ENCODE measurements at places on chromosomes 2 and 18. TPM values are rescaled to one million over a fixed set of nuclear protein-coding genes. Genes with fewer than 3 reads are reported as not detected.
A peak's percentile ranks its signal among the peaks of the same experiment; 100 is the strongest.

DNA sequence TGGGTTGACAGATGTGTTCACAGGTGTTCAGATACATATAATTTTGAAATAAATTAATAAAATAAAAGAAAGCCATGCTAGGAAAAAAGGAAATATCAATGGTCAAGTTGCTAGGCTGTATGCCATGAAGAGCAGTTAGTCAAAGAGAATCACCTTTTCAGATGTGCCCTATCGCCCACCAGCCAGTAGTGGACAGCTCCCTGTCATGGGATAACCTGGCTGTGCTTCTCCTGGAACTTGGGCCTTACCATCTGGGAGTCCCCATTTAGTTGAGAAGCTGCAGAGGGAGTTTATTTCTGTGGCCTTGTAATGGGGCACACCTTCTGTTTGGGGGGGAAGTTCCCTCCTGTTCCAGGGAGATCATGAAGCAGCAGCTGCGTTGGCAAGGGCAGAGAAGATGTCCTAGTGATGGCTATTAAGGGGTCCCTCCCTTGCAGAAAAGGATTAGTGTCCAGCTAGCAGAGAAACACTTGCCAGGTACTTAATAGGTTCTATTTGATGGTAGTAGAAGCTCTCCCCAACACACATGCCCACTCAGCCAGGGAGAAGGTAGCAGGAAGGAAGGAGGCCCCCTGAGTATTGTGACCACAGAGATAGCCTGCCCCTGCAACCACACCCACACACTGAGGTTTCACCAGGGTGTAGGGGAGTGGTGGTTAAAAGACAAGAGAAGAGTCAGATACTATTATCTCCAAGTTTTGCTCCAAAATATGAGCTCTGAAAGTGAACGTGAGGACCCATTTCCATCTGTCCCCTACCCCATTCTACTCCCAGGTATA is 117.7 kb downstream of the B3GNT2 start:
- no peak for DNase-seq

FAM237A gene
- not detected for total RNA-seq

GRCh38 chr2:46962751-46963150 is 47.1 kb upstream of the MCFD2 start:
- no peak for DNase-seq

GRCh38 chr2:14752295-14752694 is 119.8 kb downstream of the LRATD1 start:
- no peak for DNase-seq

LRATD1 gene
- 11.4 TPM for total RNA-seq

CTAGE1 gene
- total RNA-seq: not detected

GRCh38 chr2:101956465-101957438 is 35.0 kb upstream of the IL1R2 start:
- no peak for DNase-seq

ATP8B1 gene
- total RNA-seq: 13.1 TPM

- DNase-seq: no peak
These were observed 33.1 kb downstream of the MARCO start for GRCh38 chr2:118975133-118975532.

MAP2 gene
- total RNA-seq: 58.1 TPM

- DNase-seq: no peak
These were observed 135.0 kb downstream of the INHBB start for GRCh38 chr2:120480903-120481445.

DNA sequence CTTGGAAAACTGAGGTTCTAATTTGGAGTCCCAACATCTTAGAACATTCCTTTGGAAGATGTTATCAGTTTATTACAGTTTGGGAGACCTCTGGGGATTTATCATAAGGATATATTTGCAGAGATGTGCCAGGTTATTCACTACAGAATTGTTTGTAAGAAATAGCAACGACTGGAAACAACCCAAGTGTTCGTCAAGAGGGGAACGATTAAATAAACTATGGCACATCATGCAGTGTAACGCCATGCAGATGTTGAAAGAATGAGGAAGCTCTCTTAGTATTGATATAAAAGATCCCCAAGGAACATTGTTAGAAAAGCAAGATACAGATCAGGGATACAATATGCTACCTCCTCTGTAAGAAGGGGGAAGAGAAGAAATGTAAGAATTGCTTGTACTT is 210.6 kb downstream of the TMEM247 start:
- DNase-seq: no peak

- no peak for DNase-seq
These were observed 38.9 kb downstream of the BCL2L11 start for GRCh38 chr2:111159641-111160040.

AUP1 gene
- total RNA-seq: 143 TPM

DNA sequence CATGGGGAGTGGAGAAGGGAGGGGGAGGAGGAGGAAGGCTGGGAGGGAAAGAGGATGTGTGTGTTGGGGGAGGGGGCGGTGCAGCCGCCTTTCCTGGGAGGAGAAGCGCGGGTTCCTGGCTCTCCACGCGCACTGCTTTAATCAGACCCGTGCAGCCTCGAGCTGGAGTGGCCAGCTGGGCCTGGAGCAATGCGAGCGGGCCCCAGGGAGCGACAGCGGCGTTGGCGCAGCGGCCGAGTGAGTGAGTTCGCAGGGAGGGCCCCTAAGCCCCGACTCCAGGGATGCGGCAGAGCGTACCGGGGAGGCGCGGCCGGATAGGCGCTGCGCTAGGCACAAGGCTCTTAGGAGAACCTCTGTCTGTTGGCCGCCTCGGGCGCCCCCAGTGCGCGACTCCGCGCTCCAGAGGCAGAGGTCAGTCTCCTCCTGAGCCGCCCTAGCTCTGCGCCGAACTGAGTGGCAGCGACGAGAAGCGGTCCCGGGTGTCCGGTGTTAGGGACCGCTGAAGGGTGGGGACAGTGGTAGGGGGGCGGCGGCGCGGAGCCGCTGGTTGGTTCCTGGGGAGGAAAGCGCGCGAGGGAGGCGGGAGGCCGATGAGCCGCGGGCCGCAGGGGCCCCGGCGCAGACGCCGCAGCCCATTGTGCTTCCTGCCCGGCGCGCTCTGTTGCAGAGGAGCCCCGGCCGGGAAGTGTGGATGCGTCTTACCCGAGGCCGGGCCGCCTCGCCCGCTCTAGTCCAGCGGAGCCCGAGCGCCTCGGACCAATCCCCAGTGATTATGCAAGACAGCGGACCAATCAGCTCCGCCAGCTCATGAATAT is 455 bp upstream of the DLX1 start:
- DNase-seq: peak; percentile 70

GRCh38 chr2:159073256-159073655 is 104.8 kb downstream of the TANC1 start:
- peak; percentile 39 for DNase-seq

DNA sequence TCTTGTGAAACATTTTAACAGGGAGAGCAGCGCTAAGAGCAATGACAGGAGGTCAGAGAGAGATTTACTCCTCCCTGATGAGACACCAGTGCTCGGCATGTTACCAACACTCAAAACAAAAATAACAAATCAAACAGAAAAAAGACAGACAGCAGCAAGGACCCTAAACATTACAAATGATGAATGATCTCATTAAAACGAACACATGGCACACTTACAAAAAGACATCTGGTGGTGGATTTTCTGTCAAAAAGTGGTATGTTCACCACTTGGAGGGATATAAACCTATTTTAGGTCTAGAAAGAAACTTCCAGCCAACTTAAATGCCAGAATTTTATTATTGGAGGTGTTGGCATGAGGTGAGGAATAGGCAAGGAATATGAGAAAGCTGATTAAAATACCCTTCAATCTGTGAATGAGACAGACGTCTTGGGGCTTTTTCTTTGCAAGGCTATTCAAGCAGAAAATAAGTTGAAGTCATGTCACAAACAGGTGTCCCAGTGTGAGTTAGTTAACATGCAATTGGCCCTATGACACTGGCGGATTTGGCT is 112.8 kb downstream of the PRELID3A start:
- no peak for DNase-seq

DNA sequence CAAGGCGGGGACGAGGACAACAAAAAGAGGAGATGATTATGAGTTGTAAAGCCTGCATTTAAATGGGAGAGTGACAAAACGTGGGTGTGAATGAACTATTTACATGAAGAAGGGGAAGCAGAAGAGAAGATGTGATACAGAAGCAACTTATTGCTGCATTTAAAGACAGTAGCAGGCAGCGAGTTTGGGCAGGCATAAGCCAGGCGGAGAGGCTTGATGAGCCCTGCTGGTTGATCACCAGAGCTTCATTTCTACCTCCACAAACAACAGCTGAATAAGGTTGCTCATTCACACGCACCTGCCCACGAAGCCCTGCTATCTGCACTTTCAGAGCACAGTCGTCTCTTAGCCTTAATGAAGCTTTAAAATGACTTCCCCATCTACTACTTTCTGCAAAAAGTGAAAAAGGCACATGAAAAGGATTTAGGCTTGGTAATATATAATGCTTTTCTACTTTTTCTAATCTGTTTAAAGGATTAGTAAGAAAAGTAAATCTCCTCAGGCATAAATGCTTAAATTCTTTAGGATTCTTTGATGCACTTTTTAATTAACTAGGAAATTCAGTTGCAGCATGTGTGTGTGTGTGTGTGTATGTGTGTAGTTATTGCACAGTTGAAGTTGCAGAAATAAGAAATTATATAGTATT is 3.1 kb downstream of the SLC38A11 start:
- no peak for DNase-seq

- no peak for DNase-seq
These were observed 45.5 kb upstream of the ZSWIM2 start for GRCh38 chr2:186894478-186894877.

DNA sequence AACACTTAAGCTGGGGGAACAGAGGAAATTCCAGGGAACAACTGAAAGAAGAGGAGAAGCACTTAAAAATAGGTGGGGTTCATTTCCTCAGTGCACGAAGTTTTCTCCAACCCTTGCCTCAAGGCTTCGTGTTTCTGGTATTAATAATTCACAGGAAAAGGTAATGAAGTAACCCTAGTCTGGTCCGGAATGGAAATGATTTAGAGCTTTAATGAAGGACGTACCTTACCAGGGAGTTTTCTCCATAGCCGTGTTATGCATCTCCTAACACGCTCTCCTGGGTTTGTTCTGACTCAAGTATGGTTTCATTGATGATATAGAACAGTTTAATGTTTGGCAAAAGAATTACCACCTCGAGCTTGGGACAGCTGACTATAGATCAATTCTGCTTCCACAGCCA is 214.2 kb downstream of the MTX2 start:
- no peak for DNase-seq
